ENCODE measurements at places on chromosomes 16 and 17.

GRCh38 chr16:84947996-84948850, 63.1 kb downstream of the ZDHHC7 start:
- no peak for DNase-seq

- DNase-seq: no peak
These were observed 152.7 kb upstream of the CHMP6 start for GRCh38 chr17:80839026-80839345.

GRCh38 chr17:80856863-80857755, 134.5 kb upstream of the CHMP6 start:
- DNase-seq: no peak

GRCh38 chr17:36133602-36134236, 30.1 kb downstream of the CCL4 start:
- no peak for DNase-seq

DNA sequence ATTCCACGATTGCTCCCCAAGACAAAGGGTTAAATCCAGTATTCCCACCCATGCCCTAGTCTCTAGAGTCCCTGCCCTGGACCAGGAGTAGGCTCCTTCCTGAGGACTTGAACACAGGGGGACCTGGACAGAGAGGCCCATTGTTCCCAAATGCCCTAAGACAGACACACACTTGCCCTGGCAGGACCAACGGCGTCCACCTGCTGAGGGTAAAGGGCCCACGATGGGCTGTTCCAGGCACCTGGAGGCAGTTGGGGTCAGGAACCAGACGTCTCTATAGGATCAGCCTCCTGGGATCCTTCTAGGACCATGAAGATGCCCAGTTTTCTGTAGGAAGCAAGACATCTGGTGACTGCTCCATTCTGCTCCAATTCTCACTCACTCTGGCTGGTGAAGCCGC, 39.3 kb downstream of the TNFRSF13B start:
- DNase-seq: no peak

DNA sequence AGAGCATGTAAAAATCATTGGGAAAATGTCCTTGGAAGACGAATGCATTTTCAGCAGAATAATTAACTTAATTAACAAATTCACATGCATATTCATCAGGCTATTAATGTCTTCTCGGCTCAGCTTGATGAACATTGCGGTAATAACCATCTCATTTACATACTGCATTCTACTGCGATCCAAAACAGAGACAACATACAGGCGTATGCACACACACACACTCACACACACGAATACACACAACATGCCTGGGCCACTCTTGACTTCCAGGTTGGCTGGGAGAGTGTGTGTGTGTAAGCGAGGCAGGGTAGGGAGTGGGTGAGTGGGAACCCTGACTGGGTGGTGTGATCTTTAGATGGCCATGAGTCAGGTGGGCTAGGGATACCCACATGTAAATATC, 44.7 kb downstream of the NEUROD2 start:
- DNase-seq: no peak

DNA sequence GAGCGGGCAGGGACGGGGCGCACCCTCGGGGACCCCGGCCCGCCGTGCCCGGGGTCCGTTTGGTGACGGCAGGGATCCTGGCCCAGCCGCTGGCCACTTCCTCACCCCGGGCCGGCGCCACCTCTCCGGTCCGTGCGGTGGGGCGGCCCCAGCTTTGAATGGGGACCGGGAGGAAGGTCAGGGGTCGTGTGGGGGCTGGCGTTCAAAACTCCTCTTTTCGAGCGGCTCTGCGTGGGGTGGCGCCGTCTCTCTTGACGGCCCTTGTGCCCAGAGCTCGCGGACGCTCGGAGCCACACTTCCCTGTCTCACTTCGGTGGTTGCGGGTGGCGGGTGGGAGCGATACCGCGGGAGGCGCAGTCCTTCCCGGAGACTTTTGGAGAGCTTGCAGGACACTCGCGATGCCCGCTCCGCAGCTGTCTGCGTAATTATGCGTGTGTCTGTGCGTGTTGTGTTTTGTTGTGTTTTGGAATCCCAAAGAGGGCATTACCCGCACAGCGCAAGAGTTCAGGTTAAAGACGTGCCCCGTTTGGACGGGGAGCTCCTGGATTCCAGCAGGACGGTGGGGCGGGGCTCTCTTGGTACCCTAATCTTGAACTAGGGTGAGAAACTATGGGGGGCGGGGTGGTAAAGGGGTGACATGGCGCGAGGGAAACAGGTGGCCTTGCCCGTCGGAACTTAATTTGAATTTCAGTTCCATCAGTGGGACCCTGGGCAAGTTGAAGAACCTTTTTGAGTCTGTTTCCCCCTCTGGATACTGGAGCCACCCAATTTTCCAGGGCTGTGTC, 637 bp downstream of the PLCG2 start:
- no peak for DNase-seq

Measured in activated CD4-positive, alpha-beta T cell treated with anti-CD3 and anti-CD28 coated beads for 1 hour (primary cell).